ENCODE measurements at places on chromosomes 3 and 15.
A peak's percentile ranks its signal among the peaks of the same experiment; 100 is the strongest.

- no peak for DNase-seq
Observed at GRCh38 chr15:36506733-36507356, 72.6 kb upstream of the CDIN1 start.

GRCh38 chr3:151468284-151468917, 7.5 kb upstream of the IGSF10 start:
- DNase-seq, result no peak

DNA sequence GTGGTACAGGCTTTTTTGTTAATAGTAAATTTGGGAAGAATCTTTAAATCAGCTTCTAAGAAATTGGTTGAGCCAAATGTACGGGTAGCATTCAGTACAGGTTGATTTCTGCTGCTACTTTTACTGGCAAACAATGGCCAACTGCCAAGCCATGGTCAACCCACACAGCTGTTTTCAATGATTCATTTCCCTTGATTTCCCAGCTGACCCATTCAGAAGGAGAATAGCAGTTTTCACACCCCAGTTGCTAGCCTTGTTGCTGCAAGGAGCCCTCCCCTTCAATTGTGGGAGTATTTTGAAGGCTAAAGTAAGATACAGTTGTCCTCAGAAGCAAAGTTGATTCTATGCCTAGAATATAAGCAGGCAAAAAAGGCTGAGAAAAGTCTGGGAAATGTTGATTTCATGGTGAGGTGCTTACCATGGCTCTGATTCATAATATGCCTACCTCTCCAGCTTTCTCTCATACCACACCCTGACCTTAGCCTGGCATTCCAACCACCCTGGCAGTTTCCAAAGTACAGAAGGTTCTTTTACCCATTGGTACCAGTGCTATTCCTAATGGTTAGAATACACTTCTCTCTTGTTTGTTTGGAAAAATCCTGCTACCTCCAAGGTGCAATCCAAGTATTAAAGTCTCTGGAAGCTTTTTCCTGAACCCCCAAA, 320.3 kb upstream of the TGFBR2 start:
- peak; percentile 79 for DNase-seq

GRCh38 chr3:67000009-67000408, 1.9 kb downstream of the KBTBD8 start:
- DNase-seq, result no peak

GRCh38 chr3:171838218-171838720, 4.9 kb upstream of the TMEM212 start:
- peak; percentile 34 for DNase-seq

- no peak for DNase-seq
Observed at GRCh38 chr3:197507541-197507940, 48.2 kb downstream of the BDH1 start.

DNA sequence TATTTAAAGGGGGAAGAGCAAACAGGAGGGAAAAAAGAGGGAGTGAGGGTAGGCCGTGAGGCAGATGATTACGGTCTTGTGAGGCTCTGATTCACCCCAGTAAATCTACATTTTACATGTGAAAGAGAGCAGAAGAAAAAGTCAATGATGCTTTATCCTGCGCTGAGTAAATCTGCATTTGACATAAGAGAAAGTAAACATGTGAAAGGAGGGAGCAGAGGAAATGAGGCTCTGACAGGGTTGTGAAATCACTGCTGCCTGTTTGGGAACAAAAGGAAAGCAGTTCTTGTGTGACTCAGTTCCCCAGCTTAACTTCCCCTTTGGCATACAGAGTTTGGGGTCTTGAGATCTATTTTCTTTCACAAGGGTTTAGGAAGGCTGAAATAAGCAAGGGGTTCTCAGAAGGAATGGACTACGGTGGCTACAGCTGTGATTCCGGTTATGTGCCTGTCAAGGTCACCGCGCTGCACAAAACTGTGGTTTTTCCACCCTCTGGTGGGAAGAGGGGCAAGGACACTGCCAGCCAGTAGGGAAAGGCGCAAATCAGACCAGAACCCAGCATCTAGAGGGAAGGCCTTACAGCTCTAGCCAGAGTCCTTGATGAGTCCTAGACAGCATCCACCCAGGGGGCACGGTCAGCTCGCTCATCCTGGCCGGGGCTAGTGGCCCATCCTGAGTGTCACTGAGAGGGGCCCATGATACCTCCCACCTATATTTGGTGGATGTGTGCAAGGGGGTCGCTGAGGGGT, 18.9 kb upstream of the HCN4 start:
- no peak for DNase-seq

- DNase-seq, result no peak
Observed at GRCh38 chr3:117052395-117052794, 342.8 kb downstream of the TUSC7 start.

- no peak for DNase-seq
Observed at GRCh38 chr3:188789251-188789650, 382.5 kb upstream of the TPRG1 start.

DNA sequence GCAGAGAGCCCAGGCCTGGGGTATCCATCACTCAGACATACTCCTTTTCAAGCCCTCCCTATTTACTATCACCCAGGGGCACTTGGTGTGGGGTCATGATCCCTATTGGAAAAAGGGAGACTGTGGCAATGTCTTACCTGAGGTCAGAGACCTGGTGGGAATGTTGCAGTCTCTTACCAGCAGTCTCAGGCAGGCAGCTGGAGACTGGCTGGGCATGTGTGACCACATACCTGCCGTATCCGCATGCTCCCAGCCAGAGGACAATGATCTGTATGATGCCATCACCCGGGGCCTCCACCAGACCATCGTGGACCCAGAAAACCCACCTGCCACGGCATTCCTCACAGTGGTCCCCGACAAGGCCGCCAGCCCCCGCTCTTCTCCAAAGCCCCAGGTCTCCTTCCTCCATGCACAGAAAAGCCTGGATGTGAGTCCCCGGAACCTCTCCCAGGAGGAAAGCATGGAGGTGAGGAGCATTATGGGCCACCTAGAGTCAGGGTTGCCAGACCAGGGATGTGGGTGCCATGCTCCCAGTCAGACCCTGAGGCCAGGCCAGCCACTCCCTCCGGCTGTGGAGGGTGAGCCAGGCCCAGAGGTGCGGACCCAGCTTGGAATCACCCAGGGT, 5.9 kb downstream of the SH2D7 start:
- no peak for DNase-seq

- DNase-seq, result no peak
Observed at GRCh38 chr3:181717549-181718171, 5.9 kb downstream of the SOX2 start.

DNA sequence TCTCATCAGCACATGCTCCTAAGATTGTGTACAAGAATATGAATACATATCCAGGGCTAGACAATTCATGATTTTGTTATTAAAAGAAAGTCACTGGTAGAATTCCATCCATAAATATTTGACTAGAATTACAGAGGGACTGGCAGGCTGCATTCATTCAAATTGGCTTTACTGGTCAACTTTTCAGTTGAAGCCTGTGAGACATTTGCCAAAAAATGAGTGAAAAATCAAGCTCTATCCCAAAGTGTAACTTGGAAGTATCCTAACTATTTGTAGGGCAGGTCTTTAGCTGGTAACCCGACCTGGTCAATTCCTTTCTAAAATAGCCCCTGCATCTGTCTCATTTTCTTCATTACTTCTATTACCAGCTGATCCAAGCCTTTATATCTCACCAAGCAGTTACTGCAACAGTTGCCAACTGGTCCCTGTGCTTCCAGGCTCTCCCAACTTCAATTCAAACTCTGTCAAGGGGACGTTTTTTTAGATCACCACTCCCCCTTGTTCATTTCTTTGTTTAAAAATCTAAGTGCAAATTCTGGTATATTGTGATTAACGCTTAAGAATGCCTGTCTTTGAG, 173.1 kb upstream of the TBL1XR1 start:
- no peak for DNase-seq

DNA sequence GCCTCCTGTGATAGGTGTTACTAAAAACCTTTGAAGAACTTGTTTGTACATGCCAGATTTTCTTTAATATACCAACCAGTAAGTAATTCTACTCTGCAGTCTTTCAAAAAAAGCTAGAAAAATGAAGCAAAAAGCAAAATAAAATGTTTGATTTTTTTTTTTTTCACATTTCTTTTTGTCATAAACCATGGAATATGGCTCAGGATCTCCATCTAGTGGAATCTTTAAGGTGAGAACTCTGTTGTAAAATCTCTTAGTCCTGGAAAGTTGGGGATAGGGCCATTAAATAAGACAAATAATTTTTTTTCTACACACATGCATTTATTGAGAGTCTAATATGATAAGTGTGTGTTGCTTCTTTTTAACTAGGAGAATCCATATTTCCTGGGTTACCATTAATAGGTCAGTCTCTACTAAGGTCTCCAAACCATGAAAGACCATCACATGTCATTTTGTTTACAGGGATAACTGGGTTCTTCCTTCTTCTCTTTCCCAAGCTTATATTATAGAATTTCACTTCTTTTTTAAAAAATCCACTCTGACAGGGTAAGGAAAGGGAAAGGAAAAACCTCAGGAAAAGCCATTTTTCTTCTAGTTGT, 84.6 kb downstream of the SLC9A9 start:
- DNase-seq, result no peak

- peak; percentile 80 for DNase-seq
Observed at GRCh38 chr15:78750566-78750965, 60.7 kb downstream of the ADAMTS7 start.

GRCh38 chr3:80334534-80334933, 566.7 kb upstream of the ROBO1 start:
- DNase-seq, result no peak

DNA sequence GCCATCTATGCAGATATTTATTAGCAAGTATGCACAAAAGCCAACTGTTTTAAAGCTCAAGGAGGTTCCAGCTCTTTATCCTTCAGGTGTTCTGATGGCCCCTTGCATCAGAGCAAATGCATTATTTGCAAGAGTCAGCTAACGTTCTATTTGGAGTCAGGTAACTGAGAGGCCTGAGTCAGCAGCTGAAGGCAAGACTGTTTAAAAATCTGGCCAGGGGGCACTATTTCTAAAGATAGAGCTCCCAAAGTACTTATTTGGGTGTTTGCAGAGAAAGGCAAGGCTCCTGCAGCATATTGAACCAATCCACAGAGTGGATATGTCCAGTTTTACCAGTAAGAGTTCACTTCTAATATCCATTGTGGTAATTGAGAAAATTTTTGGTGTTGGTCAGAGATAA, 146.1 kb downstream of the LRTM1 start:
- DNase-seq, result no peak

DNA sequence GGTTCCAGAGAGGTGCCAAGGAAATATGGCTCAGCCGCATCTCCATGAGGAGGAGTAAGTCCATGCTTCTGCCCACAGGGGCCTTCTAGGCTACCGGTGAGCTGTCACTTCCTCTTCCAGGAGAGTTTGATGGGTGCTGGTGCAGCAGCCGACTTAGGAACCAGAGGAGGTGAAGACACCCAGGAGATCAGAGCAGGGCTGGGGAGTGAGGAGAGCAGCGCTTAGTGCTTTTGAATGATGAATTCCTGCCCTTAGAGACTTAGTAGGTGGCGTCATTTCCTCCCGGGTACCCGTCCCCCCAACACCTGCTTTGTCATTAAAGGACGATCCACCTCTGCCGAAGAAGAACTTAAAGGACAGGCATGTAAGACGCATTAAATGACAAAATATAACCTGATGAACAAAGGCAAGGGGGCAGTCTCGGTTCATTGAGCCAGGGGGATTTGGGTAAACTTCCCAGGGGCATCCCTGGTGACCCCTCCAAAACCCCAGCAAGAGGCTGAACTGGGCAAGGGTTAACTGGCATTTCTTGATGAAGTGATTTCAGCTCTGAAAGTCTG, 67.6 kb downstream of the HES1 start:
- no peak for DNase-seq

GRCh38 chr3:53545310-53545995, 51.0 kb downstream of the CACNA1D start:
- DNase-seq, result no peak

DNA sequence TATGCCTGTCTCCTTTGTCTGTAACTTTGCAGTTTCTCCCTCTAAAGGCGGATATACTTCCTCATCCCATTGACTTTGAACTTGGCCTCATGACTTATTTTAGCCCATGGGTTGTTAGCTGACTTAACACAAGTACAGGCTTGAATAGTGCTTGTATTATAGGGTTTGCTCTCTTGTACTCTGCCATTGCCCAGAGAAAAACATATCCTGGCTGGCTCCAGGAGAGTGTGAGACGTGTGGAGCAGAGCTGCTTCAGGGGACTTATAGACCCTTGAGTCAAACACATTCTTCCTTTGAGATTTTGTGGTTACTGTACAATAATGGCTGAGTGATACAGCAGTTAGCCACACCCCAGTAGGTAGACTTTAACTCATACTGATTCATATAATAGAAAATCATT, 124.0 kb downstream of the RAP2B start:
- DNase-seq, result no peak

DNA sequence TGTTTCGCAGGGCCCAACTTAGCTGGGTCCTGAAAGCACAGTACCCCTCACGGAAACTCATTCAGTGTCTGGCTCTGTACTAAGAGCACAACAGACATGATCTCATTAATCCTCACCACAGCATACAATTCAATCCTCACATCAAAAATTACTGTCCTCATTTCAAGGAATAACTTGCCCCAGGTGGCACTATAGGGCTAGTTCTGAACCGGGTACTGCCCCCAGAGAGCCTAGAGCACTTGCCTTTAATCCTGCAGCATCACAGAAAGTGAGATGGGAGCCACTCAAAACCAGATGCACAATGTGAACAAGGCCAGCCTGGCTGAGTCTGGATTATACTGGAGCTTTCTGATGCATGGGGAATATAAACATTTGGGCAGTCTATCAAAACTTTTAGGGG, 122.6 kb downstream of the OSBPL10 start:
- DNase-seq, result no peak

GRCh38 chr3:52714335-52715302, 8.7 kb downstream of the SPCS1 start:
- no peak for DNase-seq

DNA sequence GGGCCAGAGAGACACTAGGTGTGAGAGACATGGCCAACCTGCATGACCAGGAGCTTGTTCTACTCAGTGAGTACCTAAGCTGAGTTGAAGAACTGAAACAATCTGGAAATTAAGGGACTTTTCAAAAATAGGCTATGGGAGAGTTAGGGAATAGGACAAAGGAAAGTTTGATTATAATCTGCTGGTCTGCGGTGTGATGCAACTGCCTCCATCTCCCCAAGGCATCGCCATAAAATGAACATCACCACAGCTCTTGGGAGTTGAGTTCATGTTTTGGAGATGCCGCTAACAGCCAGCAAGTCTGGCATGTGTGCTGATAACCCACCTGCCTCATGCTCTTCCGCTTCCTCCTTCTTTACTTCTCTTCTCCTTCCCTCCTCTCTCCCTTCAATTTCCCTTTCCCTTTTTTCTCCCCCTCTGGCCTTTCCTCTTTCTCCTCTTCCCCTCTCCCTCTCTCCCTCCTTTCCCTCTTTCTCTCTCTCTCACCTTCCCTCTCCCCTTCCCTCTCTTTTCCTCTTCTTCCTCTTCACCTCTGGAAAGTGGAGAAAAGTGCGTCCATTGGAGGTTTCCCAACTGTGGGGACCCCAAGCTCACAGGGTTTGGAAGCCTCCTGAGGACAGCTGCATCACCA, 39.1 kb upstream of the GLCE start:
- DNase-seq, result no peak

- no peak for DNase-seq
Observed at GRCh38 chr15:38461066-38461833, 7.3 kb downstream of the FAM98B start.

GRCh38 chr3:196708467-196708866, 3.6 kb downstream of the CEP19 start:
- no peak for DNase-seq

Measured in psoas muscle (tissue), 8 donors.